Fibroblast of skin of back (primary cell): ENCODE measurements at places on chromosomes 5 and 9.

DNA sequence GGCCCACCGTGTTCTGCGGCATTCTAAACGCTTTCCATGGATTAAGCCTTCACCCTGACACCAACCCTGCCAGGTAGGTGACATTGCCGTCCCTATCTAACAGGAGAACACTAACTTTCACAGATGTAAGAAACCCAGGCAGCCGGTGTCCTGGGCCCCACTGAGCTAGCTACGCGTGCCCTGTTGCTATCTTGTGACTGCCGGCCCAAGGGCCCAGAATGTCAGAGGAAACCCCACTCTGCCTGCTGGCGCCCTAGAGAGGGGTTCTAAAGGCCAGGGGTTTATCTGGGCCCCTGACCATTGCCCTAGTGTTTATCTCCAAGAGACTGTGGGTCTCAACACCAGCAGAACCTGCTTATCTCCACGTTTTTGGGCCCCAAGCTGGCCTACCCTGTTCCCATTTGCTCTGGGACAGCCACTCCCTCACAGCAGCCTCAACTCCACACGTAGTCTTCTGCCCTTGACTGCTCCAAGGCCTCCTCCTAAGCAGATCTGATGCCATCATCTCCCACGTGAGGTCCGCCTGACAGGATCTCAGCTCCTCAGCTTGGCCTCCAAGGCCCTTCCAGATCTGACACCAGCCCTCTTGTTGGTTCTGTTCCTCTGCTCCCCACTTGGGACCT lies 18.1 kb upstream of the ZBTB34 start:
- DNase-seq: no peak

DNA sequence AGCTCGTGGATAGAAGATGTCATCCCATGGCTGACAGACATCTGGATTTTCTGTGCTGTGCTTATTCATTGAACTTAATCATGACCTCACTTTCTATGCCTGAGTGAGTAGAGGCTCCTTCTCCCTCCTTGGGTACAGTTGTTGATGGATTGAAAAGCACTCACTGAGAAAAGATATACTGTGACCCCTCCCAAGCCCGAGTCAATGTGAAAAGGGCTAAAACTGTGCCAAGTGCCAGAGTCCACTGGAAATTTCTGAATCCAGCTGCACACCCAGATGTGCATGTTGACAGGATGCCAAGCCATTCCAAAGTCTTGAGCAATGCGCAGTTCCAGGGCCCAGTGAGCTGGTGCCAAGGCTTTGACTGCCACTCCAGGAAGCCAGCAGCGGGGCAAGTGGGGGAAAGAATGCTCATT lies 473.0 kb downstream of the NTRK2 start:
- no peak for DNase-seq

DNA sequence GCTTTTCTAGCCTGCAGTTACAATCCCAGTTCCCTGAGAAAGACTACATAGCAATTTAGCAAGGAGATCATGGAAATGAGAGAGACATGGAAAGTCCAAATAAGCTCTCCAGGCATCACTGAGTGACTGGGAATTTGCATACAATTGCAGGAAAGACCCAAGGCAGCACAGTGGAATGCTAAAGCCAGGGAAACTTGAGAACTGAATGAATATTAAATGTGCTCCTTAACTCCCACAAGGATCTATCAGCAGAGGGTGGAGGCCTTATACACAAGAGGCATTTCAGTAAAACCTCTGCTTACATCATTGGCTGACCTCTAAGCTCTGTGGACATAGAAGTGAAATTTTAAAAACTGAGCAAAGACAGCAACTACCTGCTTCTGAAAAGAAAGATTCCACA lies 355.6 kb upstream of the DAB2 start:
- DNase-seq: peak; percentile 61

DNA sequence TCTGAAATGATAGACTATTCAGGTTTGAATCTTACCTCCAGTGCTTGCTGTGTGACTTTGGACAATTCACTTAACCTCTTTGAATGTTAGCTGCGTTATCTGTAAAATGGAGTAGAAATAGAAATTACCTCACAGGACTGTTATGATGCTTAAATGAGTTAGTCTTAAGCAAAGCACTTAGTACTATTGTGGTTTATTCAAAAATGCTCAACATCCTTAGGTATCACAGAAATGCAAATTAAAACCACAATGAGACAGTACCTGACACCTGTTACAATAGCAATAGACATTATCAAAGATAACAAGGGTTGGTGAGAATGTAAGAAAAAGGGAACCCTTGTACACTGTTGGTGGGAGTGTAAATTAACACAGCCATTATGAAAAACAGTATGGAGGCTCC lies 77.6 kb upstream of the FREM1 start:
- DNase-seq: no peak

- no peak for DNase-seq
Measured at GRCh38 chr9:85246541-85246940, 495.2 kb downstream of the AGTPBP1 start.

DNA sequence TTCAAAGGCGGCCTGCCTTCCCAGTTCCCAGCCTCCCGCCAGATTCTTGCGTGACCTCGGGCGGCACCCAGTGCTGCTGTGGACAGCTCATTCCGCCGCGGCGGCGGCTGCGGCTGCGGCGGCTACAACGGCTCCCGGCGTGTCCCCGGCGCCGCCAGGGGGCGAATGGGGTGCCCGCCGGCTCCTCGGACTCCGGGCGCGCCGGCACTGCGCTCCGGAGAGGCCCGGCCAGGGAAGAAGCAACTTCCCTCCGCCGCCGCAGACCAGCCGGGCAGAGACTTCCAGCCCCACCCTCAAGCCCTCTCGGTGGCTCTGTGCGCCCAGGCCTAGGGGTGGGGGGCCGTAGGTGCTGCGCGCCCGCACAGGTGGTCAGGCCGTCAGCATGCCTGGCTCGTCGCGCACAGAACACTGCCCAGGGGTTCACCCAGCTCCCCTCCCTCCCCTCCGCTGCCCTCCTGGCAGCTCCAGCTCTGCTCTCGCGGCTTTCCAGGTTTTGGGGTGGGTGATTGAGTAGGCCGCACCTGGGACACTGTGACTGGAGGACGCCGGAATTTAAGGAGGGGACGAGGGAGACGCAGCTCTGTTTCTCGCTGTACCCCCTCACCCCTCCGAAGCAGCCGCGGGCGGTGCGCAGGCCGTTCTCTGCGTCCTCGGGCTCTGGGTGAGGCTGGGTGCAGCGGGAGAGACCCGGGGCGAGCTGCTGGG lies 20.2 kb downstream of the IGIP start:
- DNase-seq: peak; percentile 78

DNA sequence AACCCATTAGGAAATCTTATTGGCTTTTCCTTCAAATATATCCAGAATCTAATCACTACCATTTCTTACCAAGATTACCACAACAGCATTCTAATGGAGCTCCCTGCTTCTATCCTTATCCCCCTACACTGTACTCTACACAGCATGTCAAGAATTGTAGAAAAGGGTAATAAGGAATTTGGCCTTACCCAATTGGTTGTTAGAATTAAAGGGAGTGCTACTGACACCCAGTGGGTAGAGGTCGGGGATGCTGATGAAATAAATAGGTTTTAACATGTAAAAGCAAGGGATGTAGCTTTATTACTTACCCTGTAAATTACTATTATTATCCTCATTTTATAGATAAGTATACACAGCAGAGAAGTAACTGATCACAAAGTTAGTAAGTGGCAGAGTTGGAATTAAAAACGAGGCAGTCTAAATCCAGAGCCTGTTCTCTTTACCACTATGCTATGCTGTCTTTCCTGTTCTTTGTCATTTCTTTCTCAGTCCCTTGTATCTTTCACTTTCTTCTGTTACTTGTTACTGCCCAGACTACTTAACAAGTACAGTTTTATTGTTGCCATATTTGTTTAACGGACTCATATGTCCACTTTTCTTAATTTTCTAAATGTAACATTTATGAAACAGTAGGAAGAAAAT lies 10.5 kb downstream of the SLC38A9 start:
- DNase-seq: no peak

GRCh38 chr5:97088774-97089148 lies 53.6 kb downstream of the LIX1 start:
- DNase-seq: no peak

DNA sequence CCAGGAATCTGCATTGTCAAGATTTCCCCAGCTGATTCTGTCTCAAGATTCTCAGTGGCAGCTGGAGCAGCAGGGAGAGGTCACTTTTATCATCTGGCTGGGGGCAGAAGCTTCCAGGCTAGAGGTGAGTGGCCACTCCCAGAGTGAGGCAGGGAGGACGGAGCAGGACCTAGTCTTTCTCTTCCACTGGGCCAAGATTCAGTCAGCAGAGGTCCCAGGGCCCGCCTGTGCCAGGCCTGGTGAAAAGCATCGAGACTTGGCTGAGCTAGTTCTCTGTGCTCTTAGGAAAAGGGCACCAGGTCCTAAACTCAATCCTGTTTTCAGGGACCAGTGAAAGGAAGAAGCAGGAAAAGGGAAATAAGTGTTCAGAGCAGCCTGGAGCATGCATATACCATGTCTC lies 46.6 kb downstream of the IRX1 start:
- no peak for DNase-seq

DNA sequence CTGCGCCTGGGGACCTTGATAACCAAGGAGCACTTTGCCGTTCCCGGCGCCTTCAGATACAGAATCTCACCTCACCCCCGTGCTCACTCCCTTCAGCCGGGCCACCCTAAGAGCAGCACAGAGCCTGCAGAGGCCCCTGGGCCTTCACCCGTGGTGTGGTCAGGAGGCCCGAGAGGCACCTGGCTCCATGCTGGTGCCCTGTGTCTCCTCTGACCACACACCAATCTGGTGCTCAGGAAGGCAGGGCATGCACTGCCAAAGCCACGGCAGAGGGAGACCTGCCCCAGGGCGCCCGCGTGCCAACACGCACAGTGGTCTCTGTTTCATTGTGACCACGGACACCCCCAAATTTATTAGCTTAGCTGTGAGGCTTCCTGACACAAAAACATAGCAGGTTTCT lies 11.3 kb downstream of the IRX4 start:
- DNase-seq: no peak

DNA sequence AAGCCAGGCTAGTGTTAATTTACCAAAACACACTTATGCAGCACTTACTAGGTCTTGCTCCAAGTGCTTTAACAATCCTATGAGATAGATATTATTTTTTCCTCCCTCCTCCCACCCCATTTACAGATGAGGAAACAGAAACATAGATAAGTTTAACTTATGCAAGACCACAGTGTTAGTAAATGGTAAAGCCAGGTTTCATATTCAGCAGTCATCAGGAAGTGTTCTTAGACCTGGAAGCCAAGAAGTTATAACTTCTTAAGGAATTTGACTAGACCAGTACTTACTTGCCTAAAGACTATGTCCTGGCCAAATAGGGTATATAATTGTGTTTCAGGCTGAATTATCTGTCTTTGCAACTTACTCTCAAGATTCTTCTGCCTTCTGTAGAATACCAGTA lies 15.9 kb downstream of the ABHD17B start:
- no peak for DNase-seq

- DNase-seq: no peak
Measured at GRCh38 chr9:128494108-128494745, 10.3 kb upstream of the GLE1 start.

DNA sequence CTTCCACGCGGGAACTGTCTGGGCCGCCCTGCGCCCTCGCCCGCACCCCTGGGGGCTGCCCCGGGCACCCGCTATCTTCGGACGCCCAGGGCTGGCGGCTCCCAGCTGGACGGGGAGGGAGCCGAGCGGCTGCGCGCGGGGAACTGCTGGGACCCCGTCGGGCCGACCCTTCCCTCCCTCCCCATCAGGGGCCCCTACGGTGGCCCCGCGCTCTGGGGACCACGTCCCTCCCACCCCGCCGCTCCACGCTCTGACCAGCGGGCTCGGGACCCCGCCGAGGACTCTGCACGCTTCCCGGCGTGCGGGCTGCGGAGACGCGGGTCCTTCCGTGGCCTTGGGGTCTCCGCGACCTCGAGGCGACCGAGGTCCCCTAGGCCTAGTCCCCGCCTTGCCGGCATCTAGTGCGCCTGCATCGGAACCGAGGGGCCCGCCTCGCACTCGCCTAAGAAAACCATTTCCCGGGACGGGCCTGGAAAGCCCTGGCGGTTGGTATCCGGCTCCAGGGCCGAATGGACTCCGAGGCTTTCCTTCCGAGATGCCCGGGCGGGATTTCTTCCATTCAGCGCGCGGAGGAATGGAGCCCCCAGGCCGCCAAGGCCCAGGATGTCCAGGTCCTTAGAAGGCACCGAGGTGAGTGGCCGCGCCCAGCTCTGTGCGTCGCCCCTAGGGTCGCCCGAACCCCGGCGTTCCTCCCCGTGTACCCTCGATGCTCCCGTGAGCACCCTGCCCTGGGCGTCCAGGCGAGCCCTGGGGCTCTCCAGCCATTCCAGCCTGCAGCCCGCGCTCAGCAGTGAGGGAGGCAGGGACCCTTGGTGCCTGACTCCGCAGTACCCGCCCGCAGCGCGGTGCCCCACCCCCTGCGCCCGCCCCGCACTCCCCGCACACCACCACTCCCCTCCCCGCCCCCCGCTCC lies 705 bp upstream of the SLC6A3 start:
- no peak for DNase-seq

DNA sequence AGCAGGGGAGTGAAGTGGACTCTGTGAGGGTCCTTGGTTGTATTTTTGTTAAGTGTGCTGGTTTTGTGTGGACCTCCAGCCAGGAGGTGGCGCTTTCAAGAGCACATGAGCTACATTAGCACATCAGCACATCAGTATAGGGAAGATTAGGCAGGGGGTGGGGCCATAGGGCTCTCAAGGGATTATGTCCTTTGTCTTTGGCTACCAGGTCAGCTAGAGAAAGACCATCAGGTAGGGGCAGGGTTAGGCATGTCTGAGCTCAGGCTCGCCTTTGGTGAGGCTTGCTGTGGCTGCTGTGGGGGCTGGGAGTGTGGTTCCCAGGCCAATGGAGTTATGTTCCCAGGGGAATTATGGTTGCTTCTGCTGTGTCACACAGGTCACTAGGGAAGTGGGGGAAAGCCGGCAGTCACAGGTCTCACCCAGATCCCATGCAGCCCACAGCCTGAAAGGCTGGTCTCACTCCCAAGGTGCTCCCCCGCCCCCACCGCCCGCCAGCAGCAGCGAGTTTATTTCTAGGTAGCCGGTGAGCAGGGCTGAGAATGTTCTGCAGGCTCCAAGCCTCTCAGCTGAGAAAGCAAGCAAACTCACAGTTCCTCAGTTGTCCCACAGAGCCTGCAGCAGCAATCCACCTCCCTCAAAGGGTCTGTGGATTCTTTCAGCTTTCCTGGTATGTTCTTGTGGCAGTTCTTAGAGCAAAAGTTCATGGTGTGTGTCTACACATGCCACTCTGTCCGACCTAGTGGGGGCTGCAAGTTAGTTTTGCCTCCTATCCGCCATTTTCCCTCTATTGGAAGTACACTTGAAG lies 13.7 kb downstream of the OR1J1 start:
- peak; percentile 11 for DNase-seq

GRCh38 chr9:76602199-76602598 lies 143.2 kb downstream of the GCNT1 start:
- DNase-seq: no peak

DNA sequence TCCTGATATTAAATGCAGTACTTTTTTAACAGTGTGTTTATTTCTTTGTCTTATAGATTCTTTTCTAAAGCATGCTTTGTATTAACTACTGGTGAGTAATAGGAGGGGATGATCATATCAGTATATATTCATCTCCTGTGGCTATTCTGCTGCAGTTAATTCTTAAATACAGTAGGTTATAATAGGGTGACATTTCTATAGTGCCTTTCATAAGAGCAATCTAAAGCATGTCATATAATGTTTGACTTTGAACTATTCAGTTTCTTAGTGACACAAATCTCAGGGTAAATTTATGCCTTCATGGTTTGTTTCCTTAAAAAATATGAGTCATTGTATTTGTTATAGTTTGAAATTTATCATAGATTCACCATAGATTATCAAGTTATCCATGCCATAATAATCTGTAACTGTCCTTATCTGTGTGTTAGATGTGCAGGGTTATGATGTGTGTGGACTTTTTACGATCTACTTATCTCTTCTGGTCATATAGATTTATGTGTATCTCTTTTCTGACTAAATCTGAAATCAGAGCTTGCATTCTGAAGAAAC lies 1019.5 kb downstream of the NR2F1-AS1 start:
- peak; percentile 42 for DNase-seq
